Ovary (tissue), 10 donors: ENCODE measurements at places on chromosomes 1 and 21. TPM values are rescaled to one million over a fixed set of nuclear protein-coding genes. Genes with fewer than 3 reads are reported as not detected.

CNN3 gene
- 291 TPM for total RNA-seq

CFAP141 gene
- not detected for total RNA-seq

TSEN15 gene
- total RNA-seq: 20.8 TPM

PTPN14 gene
- total RNA-seq: 68.9 TPM

SPRR5 gene
- total RNA-seq: not detected

ZSWIM5 gene
- 13.3 TPM for total RNA-seq

ITLN2 gene
- total RNA-seq: 1.8 TPM

ZSCAN20 gene
- total RNA-seq: 5.2 TPM

FALEC gene
- total RNA-seq: not detected

- no peak overlapping the region for H3K27ac ChIP-seq
- H3K36me3 ChIP-seq: no peaks in the 10 kb centered on the region
- no peaks in the 10 kb centered on the region for H3K27me3 ChIP-seq
- no peak overlapping the region for H3K4me3 ChIP-seq
- DNase-seq: no peak
- H3K4me1 ChIP-seq: no peaks in the 10 kb centered on the region
Measured at GRCh38 chr1:14678011-14678638, 79.6 kb downstream of the KAZN start.

DNA sequence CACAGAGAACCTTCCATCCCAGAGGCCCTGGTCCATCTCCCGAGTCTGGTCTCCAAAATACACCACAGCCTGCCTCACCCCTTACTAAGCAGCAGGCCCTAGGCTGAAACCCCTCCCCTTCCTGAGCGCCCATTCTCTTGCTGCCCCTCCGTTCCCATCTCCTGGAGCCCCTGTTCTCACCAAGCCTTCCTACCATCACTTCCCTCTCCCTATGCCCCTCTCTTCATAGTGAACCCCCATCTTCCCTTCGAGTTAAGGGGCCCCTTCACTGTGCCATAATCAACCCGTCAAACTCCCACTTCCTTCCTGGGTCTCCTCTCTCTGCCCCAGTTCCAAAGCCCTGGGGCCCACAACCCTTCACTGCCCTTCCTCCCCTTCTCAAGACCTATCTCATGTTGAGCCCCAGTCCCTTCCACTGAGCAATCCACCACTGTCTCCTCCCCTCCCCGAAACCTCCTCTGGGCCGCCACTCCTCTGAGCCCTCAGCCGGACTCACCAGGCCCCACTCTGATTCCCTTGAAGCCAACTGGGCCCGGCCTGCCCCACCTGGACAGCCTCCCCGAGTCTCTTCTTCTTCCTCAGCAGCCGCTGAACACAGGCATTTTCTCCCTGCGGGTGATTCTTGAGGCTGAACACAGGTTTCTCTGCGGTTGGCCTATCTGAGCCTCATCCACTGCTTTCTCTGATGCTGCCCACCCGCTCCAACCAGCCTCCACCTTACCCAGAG, 42.2 kb upstream of the WASF2 start:
- DNase-seq: no peak
- H3K36me3 ChIP-seq: no peaks in the 10 kb centered on the region
- H3K4me3 ChIP-seq: no peak overlapping the region
- H3K27me3 ChIP-seq: no peaks in the 10 kb centered on the region

DNA sequence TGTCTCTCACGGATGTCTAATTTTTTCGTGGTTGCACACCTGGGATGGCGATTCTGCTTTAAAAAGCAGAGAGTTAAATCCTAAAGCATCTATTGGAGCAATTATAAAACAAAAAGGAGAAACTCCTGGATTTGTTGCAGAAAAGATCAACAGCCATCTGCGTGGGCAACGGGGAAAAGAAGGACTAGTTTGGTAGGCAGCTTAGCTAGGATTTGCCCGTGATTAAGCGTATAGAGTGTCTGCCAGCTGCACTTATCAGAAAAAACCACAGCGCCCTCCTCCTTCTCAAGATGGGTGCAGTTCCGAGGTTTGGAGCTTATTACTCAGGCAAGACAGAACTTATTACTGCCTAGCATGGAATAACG, 526 bp upstream of the SLC25A24 start:
- no peaks in the 10 kb centered on the region for H3K27me3 ChIP-seq
- no peaks in the 10 kb centered on the region for H3K36me3 ChIP-seq
- H3K4me1 ChIP-seq: peaks cover 8% of the 10 kb centered on the region
- peak; percentile 13 for DNase-seq
- peak overlapping the region; percentile 86 for H3K27ac ChIP-seq
- H3K4me3 ChIP-seq: peak overlapping the region; percentile 79

- H3K27ac ChIP-seq: peak within 1 kb of the TSS; percentile 65
- H3K4me1 ChIP-seq: peaks cover 2% of the 10 kb centered on the region
- H3K36me3 ChIP-seq: no peaks in the 10 kb centered on the region
- no peaks in the 10 kb centered on the region for H3K27me3 ChIP-seq
- peak; percentile 66 for DNase-seq
Measured at GRCh38 chr1:78619803-78620579, at the start of gene IFI44L. TSS of gene IFI44L (plus strand) at chr1:78620448. CDS start at chr1:78627916, 7,468 bp downstream.

DNA sequence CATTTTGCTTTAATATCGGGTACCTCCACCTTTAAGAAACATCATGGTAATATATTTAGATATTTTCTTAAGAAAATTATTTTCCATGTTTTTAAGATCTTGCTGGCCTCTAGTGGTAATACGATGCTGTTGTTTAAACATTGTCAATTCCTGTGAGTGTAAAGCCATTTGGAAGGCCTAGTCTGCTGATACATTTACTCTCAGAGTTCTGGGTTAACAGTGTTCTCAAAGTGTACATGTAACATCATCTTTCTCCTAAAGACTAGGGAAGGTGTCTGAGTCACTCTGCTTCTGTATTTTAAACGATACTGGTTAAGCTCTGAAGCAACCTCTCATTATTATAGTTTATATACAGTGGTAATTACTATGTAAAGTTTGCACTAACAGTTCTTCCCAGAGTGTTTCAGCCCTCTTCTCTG, 189.1 kb downstream of the RASAL2 start:
- H3K27me3 ChIP-seq: no peaks in the 10 kb centered on the region
- no peaks in the 10 kb centered on the region for H3K36me3 ChIP-seq
- no peak for DNase-seq
- no peaks in the 10 kb centered on the region for H3K4me1 ChIP-seq

DNA sequence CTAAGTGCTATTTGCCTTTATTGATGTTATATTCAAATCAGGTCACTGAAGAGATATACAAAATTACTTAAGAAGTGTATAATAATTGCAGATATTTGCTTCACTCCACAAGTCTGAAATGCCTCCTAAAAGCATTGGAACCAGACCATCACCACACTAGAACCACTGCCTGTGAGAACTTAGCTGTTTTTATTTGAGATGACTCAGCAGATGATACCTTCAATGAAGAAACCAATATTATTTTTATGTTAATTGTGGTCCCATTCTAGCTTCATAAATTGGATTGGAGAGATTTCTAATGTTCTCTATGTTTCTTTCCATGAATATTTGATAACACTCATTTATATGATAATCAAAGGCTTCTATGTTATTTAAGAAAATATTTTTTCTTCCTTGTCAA, 740.6 kb downstream of the KCNT2 start:
- H3K36me3 ChIP-seq: no peaks in the 10 kb centered on the region
- no peak overlapping the region for H3K4me3 ChIP-seq
- H3K27me3 ChIP-seq: no peaks in the 10 kb centered on the region

- H3K36me3 ChIP-seq: no peaks in the 10 kb centered on the region
- H3K27me3 ChIP-seq: no peaks in the 10 kb centered on the region
- H3K27ac ChIP-seq: no peak overlapping the region
- H3K4me3 ChIP-seq: no peak overlapping the region
Measured at GRCh38 chr1:56710646-56711045, 65.5 kb downstream of the PRKAA2 start.

GRCh38 chr1:35945327-35945726, 14.4 kb downstream of the AGO3 start:
- peaks cover 7% of the 10 kb centered on the region for H3K4me1 ChIP-seq
- no peak for DNase-seq
- H3K4me3 ChIP-seq: no peak overlapping the region
- H3K27ac ChIP-seq: no peak overlapping the region

DNA sequence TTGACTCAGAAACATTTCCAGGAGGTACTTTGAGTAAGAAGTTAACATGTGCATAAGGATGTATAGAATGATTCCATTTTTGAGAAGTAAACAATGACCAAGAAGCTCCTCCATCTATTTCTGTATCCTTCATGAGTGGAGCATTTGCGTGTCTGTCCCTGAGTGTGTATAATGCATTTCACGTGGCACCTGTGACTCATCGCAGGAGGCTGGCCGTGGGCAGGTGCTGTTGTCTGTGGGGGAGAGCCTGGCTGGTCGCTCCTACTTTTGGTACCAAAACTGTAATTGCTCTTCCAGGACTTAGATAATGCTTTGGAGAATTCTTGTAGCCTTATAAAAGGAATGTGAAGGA, 16.5 kb downstream of the SLC37A1 start:
- no peaks in the 10 kb centered on the region for H3K36me3 ChIP-seq
- no peaks in the 10 kb centered on the region for H3K27me3 ChIP-seq
- peaks cover 9% of the 10 kb centered on the region for H3K4me1 ChIP-seq
- no peak overlapping the region for H3K4me3 ChIP-seq
- no peak overlapping the region for H3K27ac ChIP-seq
- no peak for DNase-seq

GRCh38 chr1:118217141-118217838, 32.3 kb upstream of the SPAG17 start:
- no peak for DNase-seq
- H3K36me3 ChIP-seq: no peaks in the 10 kb centered on the region
- H3K27ac ChIP-seq: no peak overlapping the region
- no peaks in the 10 kb centered on the region for H3K27me3 ChIP-seq
- H3K4me3 ChIP-seq: no peak overlapping the region

GRCh38 chr1:209076688-209077087, 506.8 kb upstream of the CAMK1G start:
- H3K27ac ChIP-seq: no peak overlapping the region
- H3K4me1 ChIP-seq: no peaks in the 10 kb centered on the region
- H3K36me3 ChIP-seq: no peaks in the 10 kb centered on the region
- no peak overlapping the region for H3K4me3 ChIP-seq
- H3K27me3 ChIP-seq: no peaks in the 10 kb centered on the region

- no peaks in the 10 kb centered on the region for H3K36me3 ChIP-seq
- H3K27me3 ChIP-seq: no peaks in the 10 kb centered on the region
- peak within 1 kb of the TSS; percentile 36 for H3K4me3 ChIP-seq
- DNase-seq: peak; percentile 58
Measured at GRCh38 chr1:153627715-153628626, at the start of gene S100A1. TSS of gene S100A1 (plus strand) at chr1:153628434. CDS start at chr1:153630522, 2,088 bp downstream.

GRCh38 chr1:237875291-237875690, 15.4 kb downstream of the ZP4 start:
- H3K4me3 ChIP-seq: no peak overlapping the region
- H3K27ac ChIP-seq: no peak overlapping the region
- no peaks in the 10 kb centered on the region for H3K36me3 ChIP-seq
- H3K27me3 ChIP-seq: no peaks in the 10 kb centered on the region
- H3K4me1 ChIP-seq: no peaks in the 10 kb centered on the region

DNA sequence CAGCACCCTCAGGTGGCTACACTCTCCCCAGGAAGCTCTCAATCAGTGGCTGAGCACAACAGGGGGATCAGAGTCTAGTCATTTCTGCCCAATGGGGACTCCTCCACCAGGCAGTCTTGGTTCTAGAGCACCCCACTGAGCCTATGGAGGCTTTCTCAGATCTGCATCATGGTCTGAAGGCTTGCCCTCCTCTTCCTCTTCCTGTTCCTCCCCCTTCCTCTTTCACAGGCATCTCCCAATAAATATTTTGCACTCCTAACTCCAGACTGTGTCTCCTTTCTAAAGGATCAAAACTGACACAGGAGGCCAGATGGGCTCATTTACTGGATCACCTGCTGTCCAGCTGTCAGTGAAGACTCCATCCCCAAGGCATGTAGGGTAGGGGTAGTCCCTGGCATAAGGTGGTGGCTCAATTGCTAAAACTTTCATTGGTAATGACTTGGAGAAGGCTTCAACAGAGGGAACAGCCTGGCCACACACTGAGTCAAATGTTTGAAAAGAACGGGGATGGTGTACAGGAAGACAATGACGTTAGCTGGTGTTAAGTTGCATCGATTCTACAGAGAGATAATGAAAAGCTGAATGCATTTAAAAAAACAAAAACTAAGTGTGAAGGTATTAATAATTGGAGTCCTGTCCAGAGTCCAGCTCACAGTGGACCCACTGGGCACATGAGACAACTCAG, 84.2 kb upstream of the SLC2A1 start:
- H3K27me3 ChIP-seq: no peaks in the 10 kb centered on the region
- H3K27ac ChIP-seq: no peak overlapping the region
- no peaks in the 10 kb centered on the region for H3K4me1 ChIP-seq
- no peaks in the 10 kb centered on the region for H3K36me3 ChIP-seq
- no peak overlapping the region for H3K4me3 ChIP-seq

- H3K4me1 ChIP-seq: peaks cover 7% of the 10 kb centered on the region
- H3K4me3 ChIP-seq: no peak overlapping the region
- no peaks in the 10 kb centered on the region for H3K27me3 ChIP-seq
- no peaks in the 10 kb centered on the region for H3K36me3 ChIP-seq
- no peak for DNase-seq
Measured at GRCh38 chr1:63728611-63729226, 45.1 kb upstream of the ROR1 start.

- H3K4me3 ChIP-seq: no peak overlapping the region
- no peak overlapping the region for H3K27ac ChIP-seq
- no peak for DNase-seq
- no peaks in the 10 kb centered on the region for H3K4me1 ChIP-seq
- H3K36me3 ChIP-seq: no peaks in the 10 kb centered on the region
- no peaks in the 10 kb centered on the region for H3K27me3 ChIP-seq
Measured at GRCh38 chr1:213549982-213550381, 437.8 kb upstream of the PROX1 start.

GRCh38 chr1:1437904-1438376, 2.5 kb downstream of the VWA1 start:
- peaks cover 34% of the 10 kb centered on the region for H3K4me1 ChIP-seq
- DNase-seq: no peak
- H3K36me3 ChIP-seq: no peaks in the 10 kb centered on the region
- H3K27ac ChIP-seq: no peak overlapping the region

DNA sequence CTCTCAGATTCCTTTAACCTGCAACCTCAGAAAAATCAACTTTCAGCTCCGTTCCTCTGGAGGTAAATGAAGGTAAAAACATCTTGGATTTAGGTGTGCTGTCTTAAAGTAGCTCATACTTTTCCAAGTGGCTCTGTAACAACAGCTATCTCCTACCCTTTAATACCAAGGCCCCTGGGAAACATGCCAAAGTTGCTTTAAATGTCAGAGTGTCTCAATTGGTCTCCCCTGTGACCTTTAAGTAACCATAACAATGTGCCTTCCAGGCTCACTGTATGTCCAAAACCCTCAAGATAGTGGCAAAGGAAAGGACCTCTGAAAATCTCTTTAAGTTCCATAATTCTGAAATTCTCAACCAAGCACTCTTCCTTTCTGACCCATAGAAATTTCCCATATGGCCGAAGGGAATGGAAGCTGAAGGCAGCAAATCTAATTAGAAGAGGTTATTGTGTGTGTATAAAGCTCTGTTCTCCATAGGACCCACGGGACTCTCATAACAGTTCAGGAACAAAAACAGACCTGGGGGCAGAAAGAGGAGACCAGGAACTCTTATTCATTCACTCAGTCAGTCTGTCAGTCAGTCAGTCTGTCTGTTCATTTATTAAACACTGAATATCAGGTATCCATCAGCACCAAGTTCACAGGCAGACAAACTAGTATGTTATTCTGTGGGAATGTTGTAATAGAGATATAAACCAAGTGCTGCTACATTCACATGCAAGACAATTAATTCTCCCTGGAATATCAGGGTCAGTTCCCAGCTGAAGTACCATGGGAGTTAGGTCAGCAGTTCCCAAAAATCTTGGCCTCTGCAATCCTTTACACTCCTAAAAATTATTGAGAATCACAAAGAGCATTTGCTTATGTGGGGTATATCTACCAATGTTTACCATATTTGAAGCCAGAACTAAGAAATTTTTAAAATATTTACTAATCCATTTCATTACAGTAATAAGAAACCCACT, 19.1 kb downstream of the ASTN1 start:
- H3K4me1 ChIP-seq: peaks cover 2% of the 10 kb centered on the region
- no peak overlapping the region for H3K4me3 ChIP-seq
- no peak for DNase-seq
